ENCODE measurements at places on chromosomes 1 and 21.

DNA sequence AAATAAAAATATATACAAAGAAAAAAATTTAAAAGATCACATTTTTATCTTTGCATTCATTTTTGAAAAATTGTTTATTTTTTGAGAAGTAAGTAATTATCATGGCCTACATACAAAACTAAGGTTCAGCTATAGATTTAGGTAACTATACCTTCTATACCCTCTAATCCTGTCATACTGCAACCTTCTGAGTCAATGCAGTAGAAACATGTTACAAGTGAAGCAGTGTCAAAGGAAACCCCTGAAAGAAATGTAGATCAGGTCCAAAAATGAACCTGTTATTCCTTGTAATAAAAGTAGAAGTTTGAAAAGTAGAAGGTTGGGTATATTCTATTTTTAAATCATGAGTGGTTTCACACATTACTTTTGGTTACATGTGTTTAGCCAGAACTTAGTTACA lies 51.3 kb downstream of the PTGS2 start:
- no peak for DNase-seq

DNA sequence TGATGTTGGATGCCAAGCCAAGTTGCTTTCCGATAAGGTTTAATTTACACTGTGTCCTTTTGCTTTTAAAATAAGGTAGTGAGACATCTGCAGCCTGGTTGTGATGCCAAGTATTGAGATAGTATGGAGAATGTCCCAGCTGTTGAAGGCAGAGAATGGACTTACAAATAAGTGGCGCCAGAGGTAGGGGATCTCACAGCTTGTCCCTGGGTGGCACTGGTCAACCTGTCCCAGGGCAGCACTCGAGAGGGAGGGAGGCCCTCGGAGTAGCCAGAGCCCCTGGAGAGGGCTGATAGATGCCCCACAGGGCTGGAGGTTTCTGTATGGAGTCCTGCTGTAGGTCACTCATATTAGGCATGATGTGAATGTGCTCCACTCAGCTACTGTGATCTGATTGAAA lies 98.5 kb downstream of the GALNT2 start:
- DNase-seq, result no peak

- no peak for DNase-seq
These were observed 12.2 kb downstream of the ENO1 start for GRCh38 chr1:8866173-8866791.

DNA sequence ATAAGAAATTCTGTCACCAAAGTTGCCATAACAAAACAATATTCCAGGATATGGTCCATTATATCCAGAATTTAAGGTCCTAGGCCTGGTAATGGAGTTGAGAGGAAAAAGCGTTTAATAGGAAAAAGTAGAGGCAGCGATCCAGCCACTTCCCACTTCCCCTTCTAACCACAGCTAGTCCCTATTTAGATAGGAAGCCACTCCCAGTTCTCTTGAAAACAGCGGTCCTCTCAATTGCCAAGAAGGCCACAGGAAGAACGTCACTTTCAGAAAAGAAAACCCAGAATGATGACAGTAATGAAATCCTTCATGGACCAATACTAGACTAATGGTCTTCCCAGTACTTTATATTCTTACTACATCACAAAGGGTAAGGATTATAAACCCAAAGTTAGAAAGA lies 38.6 kb downstream of the ABL2 start:
- DNase-seq, result no peak

- DNase-seq, result no peak
These were observed 30.6 kb upstream of the CSF1 start for GRCh38 chr1:109879881-109880525.

GRCh38 chr1:43258370-43258769 lies 11.4 kb upstream of the TMEM125 start:
- no peak for DNase-seq

DNA sequence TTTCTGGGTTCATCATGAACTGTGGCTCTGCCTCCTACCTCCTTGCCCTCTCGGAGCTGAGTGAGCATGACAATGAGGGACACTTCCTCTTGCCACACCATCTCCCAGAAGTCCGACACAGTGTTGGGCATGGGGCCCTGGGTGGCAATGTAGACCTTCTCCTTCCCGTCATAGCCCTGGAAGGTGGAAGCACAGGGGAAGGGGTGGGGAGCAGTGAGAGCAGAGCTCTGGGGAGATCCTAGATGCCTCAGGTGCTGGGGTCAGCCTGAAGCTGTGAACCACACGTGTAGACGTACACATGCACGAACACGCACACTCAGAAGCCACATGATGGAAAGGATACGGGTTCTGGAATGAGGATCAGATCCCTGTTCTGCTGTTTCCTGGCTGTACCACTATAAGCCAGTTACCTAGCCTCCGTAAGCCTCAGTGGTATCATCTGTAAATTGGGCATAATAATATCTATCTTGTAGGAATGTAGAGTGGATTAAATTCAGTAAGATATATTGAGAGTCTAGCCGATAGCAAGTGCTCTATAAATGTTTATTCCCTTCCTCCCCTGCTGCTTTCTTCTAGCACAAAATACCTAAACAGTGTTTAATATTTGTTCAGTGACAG lies 6.1 kb downstream of the PTPN7 start:
- no peak for DNase-seq

DNA sequence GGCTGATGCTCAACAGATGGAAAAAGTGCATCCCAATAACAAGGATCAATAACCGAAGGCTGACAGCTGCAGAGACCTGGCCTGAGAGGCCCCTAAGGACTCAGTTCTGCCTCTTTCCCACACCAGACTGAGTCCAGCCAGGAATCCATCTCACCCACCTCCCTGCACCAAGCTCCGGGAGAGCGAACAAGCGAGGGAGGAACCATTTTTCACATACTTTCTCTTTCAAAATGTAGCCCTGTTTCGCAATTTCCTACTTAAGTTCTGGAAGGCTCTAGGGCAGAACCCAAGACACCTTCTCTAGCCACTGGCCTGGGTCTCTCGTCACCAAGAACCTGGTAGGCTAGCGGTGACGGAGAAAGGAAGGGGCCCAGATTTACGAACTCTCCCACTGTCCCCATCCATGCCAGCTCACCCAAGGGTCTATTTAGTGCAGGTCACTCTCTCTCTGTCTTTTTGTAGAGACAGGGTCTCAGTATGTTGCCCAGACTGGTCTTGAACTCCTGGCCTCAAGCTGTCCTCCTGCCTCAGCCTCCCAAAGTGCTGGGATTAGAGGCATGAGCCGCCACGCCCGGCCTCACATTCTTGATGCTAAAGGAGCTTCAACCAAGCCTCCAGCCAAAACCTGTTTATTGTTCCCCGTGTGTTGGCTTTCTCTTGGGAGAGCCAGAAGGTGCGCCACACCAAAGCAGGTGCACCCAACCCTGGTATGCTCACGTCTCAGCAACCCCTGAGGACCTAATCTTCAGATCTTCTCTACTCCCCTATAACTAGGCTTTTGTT lies 10.9 kb upstream of the GNL2 start:
- DNase-seq, result no peak

DNA sequence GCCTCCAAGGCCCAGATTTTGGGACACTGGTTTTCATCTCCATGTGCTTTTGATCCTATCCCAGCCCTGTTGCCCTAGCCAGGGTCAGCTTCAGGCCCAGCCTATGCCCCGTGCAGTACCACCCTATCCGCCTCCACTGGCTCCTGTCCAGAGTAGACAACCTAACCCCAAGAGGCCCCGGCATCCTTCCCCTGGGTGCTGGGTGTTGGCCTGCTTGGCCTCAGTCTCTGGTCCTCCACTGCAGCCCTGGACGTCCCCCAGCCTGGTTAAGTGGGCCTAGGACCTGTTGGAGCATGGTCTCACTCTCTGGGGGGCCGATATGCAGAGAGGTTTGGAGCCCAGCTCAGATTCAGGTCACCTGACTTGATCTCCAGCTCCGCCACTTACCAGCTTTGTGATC lies 1.6 kb downstream of the CSF3R start:
- no peak for DNase-seq

GRCh38 chr1:78387871-78388270 lies 102.9 kb upstream of the PTGFR start:
- DNase-seq, result no peak
